Lower leg skin (tissue), 4 donors: ENCODE measurements at places on chromosomes 1 and 21.

DNA sequence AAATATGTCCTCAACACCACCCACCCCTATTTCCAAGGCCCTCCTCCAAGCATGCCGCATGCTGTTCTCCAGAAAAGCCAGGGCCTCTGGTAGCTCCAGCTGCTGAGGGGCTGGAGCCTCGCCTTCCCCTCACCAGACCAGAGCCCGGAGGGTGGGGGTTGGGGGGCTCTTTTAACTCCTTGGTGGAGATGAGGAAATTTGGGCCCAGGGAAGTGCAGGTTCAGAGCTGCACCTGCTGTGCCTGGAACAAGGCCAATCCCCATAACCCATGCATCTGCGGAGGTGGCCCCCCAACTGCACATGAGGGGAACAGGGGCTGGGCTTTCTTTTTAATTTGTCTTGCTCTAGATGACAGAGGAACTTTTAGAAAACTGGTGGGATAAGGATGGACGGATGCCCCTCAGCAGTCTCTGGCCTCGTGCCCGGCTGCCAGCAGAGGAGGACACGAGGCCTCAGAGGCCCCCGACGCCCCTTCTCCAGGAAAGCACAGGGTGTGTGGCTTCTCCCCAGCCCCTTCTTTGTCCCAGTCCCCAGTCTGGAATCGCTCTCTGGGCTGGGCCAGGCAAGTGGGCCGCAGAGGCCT is 550 bp upstream of the SELENON start:
- no peak for DNase-seq

- DNase-seq = peak; percentile 46
Observed at GRCh38 chr1:235011599-235012435, 116.8 kb downstream of the TOMM20 start.

- no peak for DNase-seq
Observed at GRCh38 chr1:113226148-113226547, 153.2 kb downstream of the LRIG2 start.

DNA sequence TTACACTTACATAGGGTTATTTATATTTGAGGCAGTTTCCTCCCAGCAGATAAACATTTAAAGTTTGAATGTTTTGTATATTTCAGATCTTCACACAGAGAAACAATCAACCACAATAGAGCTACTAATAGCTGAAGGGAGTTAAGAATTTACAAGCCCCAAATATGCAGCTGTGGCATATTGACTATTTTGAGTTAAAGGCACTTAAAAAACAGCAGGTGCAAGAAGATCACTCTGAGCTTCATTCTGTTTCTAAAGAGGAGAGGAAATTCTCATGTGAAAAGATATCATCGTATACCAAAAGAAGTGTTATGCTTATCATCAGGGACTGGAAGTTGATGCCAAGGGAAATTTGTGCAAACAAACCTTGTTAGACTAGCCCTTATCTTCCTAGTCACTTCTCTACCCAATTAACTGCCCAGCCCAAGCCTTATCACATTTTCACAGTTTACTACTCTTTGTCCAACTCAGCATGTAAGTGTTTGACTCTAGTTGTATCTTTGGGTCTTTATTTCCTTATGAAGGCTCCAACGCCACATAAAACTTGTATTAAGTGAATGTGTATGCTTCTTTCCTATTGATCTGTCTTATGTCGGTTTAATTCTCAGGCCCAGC is 66.3 kb upstream of the COG2 start:
- DNase-seq = no peak

DNA sequence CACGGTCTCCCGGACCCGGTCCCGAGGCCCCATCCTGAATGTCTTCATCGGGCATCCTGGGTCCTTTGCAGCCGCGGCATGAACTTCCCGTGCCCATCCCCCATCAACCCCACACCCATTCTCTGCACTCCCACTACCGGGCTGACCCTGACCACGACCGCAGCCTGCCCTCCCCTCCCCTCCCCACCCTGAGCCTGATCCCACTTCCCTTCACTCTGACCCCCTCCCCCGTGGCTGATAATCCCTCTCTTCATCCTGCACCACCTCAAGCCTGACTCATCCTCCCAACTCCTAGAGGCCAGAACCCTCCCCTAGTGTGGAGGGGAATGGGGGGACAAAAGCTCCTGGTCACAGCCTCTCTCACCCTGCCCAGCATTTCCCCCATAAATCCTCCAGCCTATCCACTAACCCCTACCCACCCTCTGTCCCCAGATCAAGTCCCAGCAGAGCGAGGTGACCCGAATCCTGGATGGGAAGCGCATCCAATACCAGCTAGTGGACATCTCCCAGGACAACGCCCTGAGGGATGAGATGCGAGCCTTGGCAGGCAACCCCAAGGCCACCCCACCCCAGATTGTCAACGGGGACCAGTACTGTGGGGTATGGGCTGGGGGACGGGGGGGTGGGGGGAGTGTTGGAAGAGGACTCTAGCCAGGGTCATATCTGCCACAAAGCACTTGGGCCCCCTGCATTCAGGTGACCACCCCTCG is 602 bp downstream of the SH3BGRL3 start:
- DNase-seq = no peak

GRCh38 chr1:52629667-52630066 is 3.3 kb upstream of the SHISAL2A start:
- DNase-seq = no peak

DNA sequence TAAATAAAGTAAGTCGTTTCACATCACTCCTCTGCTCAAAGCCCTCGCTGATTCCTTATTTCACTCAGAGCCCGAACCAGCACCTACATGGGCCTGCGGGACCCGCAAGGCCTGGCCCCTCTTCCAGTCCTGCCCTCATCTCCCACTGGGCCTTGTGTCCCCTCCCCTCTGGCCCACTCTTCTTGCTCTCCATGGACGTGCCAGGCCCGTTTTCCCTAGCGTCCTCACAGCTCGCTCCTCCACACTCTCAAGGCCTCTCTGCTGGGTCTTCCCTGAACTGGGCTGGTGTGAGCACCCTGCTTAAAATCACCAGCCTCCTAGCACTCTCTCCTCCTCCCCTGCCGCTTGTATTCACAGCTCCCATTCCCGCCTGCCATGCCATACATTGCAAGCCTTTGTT is 237.9 kb downstream of the FOXD2 start:
- DNase-seq = no peak

DNA sequence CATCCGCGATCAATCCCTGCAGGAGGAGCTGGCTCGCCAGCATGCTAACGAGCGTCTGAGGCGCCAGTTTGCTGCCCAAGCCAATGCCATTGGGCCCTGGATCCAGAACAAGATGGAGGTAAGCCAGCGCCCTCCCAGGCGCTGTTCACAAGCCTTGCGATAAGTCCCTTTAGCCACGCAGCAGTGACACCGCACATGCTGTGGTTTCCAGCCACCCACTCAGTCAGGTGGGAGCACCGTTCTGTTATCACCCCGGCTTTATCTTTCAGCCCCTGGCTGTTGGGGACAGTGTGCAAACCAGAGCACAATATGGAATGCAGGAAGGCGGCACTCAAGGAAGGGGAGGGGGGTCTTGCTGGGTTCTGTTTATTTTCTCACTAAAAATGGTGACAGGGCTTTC is 41.1 kb upstream of the MTR start:
- DNase-seq = no peak

GRCh38 chr1:182069028-182069466 is 7.5 kb upstream of the ZNF648 start:
- no peak for DNase-seq

GRCh38 chr1:58539553-58539952 is 7.0 kb downstream of the OMA1 start:
- no peak for DNase-seq

DNA sequence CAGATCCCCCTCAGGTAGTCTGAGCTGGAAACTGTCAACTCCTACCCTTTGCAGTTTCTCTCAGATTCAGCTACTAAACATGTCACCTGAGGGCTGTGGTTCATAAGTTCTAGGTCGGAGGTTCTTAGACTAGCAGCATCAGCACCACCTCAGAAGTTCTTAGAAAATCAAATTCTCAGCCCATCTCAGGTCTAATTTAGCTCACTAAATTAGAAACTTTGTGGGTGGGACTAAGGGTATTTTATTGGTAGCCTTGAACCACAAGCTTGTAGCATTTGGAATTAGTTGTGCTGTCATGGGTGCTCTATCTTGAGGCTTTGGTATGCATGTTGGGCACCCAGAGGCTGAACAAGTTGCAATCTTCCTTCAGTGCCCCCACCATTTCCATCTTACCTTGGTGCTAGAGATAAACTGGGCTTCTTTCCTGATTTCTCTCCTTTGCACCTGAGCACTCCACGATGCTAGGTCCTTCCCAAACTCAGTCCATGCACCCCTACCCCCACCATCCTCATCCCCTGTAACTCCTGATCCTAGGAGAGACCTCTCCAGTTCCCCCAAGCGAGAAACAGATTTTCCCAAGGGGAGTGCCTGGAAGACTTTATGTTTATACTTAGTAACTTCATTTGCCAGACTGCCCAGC is 54.2 kb downstream of the S1PR1 start:
- DNase-seq = no peak

GRCh38 chr1:47333922-47334764 is 553 bp downstream of the CMPK1 start:
- DNase-seq = peak; percentile 95

- DNase-seq = no peak
Observed at GRCh38 chr21:35562876-35563275, 497.4 kb downstream of the SETD4 start.

DNA sequence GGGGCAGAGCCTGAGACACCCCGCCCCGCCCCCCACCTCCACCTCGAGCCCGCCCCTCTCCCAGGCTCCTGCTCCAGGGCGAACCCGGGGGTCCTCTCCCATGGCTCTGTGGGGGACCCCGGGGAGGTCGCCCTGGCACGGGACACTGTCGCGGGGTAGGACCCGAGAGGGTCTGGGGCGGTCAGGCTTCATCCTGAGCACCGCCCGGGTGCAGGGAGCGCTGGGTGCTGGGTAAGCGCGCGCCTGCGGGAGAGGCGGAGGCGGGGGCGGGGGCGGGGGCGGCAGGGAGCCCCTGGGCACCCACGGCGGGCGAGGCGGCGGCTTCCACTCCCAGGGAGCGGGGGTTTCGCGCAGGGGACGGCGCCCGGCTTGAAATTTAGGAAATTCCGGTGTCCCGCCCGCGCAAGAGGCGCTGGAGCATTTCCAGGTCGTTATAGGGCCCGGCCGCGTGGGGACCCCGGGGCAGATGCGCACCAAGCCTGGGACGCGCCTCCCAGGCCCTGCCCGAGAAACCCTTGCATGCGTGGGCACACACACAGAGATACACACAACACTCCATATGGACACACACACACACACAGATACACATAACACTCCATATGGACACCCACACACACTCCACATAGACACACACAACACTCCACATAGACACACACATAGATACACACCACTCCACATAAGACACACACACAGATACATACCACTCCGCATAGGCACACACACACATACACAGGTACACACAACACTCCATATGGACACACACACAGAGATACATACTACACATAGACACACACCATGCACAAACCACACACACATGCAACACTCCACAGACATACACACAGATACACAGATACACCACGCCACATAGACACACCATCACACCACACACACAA is 48.7 kb upstream of the SLC19A1 start:
- DNase-seq = peak; percentile 84

- no peak for DNase-seq
Observed at GRCh38 chr1:190126728-190127127, 350.9 kb downstream of the BRINP3 start.

- DNase-seq = no peak
Observed at GRCh38 chr1:225897595-225898514, 8.9 kb upstream of the LEFTY1 start.

GRCh38 chr1:26701266-26701994 is 5.6 kb downstream of the ARID1A start:
- no peak for DNase-seq

DNA sequence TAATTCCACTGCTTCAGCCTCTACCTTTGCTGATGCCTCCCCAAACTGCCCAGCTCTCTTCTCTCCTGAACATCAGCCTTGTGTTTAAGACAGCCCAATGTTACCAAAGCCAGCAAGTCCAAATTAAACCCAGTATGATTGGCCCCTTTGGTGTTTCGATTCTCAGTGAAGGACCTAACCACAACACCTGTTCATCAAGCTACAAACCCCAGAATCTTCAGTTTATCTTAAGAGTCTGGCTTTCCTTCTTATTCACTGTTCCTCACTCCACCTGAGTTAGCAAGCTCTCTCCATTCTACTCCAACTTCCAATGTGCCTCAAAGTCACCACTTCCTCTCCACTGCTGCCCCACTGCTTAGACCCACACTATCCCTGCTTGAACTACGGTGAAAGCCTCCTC is 25.5 kb upstream of the ITPKB start:
- DNase-seq = no peak

DNA sequence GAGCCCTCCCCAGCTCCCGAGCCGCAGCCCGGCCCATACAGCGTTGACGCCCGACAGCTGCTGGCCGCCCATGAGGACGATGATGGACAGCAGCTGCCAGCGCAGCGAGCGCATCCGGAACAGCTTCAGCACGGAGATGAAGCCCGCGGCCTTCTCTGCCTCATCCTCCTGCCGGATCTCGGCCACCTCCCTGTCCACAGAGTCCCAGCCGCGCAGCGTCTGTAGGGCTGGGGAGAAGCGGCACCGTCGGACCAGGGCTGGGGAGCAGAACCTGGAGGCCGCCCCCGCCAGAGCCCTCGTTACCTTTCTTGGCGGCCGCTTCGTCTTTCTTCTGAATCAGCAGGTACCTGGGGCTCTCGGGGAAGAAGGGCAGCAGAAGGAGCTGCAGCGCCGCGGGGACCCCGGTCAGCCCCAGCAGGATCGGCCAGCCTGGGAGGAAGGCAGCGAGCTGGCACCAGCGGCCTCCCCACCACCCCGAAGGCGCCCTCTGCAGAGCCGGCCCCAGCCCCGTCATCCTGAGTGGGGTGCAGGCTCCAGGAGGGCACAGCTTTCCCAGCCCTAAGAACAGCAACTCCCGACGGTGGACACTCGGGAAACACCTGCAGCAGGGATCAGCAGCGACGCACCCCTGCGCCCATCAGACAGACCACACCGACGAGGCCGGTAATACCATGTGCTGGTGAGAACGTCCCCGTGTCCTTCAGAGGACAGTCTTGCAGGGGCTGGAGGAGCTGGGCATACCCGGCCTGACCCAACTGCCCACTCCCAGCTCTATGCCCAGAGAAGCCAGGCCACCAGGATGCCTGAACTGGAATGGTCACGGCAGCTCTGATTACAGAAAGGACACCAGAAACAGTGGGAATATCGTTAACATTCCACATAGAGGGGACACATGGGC is 13.8 kb upstream of the SLC2A7 start:
- no peak for DNase-seq
